ENCODE measurements at places on chromosomes 3 and 15.

- DNase-seq: no peak
Observed at GRCh38 chr15:43958861-43959330, 132.1 kb downstream of the WDR76 start.

DNA sequence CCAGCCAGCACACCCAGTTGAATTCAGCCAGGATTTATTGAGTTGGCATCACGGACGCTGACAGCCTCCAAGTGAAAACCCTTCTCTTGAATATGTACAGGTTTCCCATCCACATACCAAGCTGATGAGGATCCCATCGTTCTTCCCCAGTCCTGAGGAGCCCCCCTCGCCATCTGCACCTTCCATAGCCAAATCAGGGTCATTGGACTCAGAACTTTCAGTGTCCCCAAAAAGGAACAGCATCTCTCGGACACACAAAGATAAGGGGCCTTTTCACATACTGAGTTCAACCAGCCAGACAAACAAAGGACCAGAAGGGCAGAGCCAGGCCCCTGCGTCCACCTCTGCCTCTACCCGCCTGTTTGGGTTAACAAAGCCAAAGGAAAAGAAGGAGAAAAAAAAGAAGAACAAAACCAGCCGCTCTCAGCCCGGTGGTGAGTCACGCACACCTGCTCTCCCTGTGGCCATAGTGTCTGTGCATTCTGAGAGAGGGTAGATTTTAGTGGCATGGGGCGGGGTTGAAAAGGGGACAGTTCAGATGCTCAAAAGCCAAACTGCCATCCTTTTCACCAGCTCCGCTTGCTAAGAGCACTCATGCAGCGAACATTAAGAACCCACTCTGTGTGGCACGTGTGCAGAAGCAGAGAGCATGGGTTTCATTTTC, 51.2 kb downstream of the KLHL25 start:
- DNase-seq: no peak

GRCh38 chr3:102233881-102234280, 200.9 kb upstream of the ZPLD1 start:
- no peak for DNase-seq

DNA sequence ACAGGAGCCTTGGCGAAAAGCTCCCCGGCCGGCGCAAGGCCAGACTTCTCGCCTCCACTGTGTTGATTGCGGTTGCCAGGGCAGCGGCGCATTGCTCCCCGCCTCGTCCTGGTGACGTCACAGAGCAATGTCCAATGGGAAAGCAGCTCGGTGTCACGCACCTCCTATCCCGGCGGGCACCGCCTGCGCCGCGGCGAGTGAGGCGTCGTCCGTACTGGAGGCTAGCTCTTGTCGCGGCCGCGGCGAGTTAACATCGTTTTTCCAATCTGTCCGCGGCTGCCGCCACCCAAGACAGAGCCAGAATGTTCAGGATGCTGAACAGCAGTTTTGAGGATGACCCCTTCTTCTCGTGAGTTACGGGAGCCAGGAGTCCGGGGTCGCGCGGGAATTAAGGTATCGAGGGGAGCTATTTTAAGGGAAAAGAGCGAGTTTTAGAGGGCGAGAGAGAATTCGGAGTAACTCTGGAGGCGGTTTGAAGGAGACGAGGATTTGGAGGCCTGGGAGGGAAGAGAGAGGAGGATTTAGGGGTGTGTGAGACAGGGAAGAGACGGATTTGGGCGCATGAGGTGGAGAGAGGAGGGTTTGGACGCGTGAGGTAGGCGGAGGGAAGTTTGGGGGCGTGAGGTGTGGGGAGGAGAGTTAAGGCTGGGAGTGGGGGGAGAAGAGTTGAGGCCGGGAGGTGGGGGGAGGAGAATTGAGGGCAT, at the start of gene MLF1:
Gene MLF1, plus strand, starts transcription at position 196 of the 704 bp plus-strand sequence. Its CDS starts 107 bp downstream, at position 303.
- peak; percentile 82 for DNase-seq

DNA sequence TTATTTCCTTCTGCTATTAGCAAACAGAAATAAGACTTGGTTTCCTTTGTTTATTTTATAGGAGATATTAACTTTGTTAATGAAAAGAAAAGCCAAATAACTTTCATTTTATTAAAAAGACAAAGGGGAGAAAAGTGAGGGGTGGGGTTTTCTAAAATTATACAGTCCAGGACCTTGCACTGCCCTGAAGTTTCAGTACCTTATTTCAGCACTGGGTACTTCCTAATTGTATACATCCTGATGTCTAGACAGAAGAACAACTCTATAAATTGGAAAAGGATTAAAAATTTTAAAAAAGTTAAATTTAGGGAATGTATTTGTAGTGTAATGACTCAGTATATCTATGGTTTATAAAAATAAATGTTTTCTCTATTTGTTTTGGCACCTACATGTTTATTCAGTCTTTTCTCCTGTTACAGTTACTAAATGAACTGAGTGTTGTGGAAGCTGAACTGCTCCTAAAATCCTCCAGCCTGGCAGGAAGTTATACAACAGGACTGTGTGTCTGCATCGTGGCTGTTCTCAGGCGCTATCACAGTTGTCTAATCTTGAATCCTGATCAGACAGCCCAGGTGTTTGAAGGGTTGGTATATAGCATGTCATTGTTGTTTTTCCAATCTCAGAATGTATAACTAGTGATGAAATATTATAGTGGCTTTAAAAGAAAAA, 27.6 kb upstream of the P2RY13 start:
- no peak for DNase-seq

- no peak for DNase-seq
Observed at GRCh38 chr3:153639631-153640030, 477.6 kb downstream of the RAP2B start.

DNA sequence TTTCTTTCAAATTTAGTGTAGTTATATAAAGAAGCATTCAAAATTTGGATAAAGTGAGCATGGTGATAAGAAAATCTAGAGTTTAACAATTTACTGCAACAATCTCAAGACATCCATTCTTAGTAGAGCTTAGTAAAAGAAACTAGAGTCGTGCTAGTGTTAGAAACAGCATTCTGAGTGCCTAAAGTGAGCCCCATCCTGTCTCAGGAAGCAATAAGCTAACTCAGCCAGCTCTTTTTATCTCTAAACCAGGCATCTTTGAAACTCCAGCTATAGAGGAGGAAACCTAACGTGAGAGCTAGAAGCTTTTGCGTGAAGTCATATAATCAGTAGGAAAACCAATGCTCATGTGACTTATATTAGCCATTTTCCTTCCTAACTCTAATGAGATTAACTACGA, 1187.1 kb upstream of the EPHA6 start:
- no peak for DNase-seq

DNA sequence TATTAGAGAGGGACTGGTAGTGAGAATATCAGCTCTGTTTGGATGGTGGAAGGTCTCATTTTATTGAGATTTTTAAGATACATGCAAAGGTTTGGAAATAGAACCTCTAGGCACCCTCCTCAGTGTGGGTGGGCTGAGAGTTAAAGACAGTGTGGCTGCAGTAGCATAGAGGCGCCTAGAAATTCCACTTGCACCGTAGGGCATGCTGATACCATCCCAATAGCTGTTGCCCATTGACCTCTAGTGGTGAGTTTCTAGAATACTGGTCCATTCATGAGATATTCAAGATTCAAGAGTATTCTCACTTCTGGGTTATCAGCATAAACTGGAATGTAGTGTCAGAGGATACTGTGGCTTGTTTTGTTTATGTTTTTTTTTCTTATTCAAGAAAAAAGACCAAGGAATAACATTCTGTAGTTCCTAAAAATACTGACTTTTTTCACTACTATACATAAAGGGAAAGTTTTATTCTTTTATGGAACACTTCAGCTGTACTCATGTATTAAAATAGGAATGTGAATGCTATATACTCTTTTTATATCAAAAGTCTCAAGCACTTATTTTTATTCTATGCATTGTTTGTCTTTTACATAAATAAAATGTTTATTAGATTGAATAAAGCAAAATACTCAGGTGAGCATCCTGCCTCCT, 87.2 kb downstream of the TGFBR2 start:
- peak; percentile 20 for DNase-seq

DNA sequence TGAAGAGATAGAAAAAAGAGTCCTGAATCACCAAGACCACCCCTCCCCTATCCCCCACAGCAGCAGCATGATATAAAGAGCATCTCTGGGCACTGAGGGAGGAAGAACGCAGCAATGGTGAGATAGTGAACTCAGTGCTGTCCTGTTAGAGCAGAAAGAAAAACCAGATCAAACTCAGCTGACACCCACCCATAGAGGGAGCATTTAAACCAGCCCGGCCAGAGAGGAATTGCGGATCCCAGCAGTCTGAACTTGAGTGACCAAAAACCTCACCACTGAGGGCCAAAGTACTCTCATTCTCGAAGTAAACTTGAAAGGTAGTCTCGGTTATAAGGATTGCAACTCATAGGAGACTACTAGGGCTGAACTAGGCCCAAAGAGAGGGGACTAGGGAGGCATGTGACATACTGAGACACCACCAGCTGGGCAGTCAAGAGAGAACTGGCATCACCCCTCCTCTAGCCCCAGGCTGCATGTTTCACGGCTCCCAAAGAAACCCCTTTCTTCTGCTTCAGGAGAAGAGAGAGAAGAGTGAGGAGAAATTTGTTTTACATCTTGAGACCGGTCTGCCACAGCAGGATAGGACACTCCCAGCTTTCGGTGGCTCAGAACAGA, 39.2 kb upstream of the TGFBR2 start:
- no peak for DNase-seq

DNA sequence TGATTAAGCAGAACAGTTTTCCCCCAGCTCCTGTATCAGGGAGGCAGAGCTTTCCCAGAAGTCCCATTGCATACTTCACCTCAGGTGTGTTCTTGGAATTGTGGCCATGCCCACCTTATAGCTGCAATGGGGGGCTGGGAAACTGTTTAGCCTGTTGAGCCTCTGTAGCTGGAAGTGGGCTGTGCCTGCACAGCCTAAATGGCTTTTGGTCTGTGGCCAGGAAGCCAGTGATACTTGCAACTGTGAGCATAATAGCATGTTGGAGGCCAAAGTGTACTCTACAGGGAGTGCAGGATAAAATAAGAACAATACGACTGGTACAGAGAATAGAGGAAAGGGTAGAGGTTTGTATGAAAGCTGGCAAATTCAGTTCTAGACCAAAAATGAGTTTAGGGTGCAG, 248.5 kb downstream of the PTPRG start:
- DNase-seq: no peak

GRCh38 chr15:74937272-74937589, 642 bp downstream of the COX5A start:
- no peak for DNase-seq

- no peak for DNase-seq
Observed at GRCh38 chr15:26771578-26772153, 1.2 kb downstream of the GABRB3 start.

GRCh38 chr3:115666920-115667737, 43.8 kb downstream of the GAP43 start:
- DNase-seq: no peak

GRCh38 chr3:67518236-67518635, 136.2 kb downstream of the SUCLG2 start:
- DNase-seq: no peak

DNA sequence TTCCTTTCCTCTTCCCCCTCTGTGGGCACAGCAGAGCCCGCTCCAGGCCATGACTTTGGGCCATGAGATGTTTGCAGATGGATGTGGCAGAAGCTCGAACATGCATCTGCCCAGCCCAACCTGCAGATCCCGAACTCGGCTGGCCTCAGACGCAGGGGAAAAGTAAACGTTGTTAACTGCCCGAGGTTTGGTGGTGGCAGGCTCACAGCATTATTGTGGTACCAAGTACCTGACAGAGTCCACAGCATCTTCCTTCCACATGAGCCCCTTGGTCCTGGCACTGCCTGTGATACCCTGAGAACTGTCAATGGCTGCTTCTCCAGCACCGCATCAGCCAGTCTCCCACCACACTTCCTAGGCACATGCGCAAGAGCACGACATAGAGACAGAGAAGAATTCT, 424.3 kb downstream of the OCA2 start:
- no peak for DNase-seq

DNA sequence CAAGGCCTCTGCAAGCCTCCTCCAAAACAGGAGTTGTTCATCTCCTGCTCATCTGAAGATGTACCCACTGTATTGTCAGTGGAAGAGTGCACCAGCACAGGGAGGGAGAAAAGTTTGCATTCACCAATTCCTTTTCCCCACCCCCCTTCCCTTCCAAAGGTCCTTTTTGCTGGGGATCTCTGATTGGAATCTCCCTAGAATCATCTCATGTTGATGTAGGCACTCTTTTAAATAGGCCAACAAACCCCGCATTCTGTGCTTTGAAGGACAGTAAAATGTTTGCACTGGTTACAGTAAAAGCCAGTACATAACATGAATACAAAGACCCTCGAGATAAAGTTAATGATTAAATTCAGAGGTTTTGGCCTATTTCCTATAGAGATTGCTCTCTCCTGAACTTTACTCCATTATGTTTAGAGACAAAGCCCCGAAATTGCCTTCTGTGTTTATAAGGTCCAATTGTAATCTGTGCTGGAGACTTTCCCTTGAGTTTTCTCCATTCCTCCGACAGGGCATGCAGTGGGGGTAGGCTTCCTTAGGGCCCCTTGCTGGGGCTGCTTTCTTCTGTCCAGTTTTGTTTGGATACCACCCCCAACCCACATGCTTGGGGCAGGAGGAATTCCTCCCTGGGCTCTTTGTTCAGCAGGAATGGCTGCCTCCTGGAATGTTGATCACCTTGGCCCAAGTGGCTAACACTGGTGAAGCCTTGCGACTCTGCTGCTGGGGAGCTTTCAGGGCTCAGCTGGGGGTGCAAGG, 22.5 kb downstream of the TRIM71 start:
- no peak for DNase-seq

GRCh38 chr3:192879346-192880031, 38.2 kb downstream of the MB21D2 start:
- no peak for DNase-seq

DNA sequence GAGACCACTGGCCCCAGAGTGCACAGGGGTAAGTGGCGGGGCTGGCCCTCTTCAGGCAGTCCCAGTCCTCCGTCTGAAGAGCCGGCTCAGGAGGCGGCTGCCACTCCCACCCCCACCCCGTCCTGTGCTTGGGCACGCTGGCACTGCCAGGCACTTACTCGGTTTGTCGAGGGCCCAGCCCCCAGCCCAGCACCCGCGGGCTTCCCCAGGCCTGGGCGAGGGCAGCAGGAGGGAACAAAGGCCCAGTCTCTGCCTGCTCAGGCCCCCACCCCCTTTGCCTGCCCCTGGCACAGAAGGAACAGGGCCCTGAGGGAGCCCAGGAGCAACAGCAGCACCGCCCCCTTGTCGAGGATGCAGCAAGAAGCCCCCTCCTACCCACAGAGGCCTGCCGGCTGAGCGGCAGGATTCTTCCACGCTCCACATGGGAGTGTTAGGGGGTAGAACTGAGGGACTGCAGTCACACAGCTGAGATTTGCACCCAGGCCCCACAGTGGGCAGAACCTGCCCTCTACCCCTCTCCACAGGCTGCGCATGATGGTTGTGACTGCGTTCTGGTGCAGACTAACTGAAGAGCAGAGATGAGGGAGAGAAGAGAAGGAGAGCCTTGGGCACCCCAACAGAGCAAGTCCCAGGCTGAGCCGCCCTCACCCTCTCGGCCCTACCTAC, 8.9 kb downstream of the DUSP7 start:
- DNase-seq: no peak

- DNase-seq: no peak
Observed at GRCh38 chr3:128128251-128128650, 4.6 kb upstream of the RUVBL1 start.

DNA sequence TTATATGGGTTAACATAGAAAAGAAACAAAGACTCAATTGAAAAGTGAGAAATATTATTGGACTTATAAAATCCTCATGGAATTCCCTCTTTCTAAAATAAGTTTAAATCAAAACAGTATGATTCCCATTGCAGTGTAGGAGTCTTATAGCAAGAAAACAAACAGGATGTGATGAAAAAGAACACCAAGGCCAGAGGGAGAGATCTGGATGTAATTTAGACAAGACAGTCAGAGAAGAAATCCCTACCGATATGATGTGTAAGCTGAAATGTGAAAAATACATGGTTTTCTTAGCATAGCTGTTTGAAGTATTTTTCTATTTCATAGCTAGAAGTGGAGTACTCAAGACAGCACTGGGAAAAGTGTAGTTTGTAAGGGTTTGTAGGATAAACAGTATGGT, 521.5 kb downstream of the RSL24D1 start:
- DNase-seq: no peak
